HL-60 (cell line): ENCODE measurements at places on chromosomes 4 and X.

GRCh38 chr4:52477191-52477780 is 181.8 kb downstream of the USP46 start:
- DNase-seq: no peak

GRCh38 chrX:37840931-37841330 is 6.4 kb downstream of the DYNLT3 start:
- no peak for DNase-seq

- no peak for DNase-seq
Measured at GRCh38 chrX:109859651-109860050, 126.6 kb upstream of the ACSL4 start.

- peak; percentile 8 for DNase-seq
Measured at GRCh38 chrX:9775930-9776329, 10.3 kb upstream of the GPR143 start.

- no peak for DNase-seq
Measured at GRCh38 chr4:152117933-152118507, 357.2 kb upstream of the GATB start.

- no peak for DNase-seq
Measured at GRCh38 chr4:3706565-3707422, 59.4 kb upstream of the ADRA2C start.

DNA sequence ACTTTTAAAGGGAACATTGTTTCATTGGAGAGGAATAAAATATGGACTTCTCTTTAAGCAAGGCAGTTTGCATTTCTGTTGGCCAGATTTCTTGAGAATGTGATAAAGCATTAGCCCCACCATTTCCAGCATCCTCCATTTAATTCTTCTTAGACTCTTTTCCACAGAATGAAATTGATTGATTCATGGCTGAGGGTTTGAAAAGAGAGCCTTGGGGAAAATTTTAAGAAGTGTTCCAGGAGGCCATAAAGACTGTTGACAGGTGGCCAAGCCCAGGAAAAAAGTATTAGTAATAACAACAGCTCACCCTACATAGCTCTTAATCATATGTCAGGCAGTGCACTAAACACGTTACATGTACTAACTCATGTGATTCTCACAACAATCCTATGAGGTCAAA is 53.4 kb downstream of the SHROOM3 start:
- no peak for DNase-seq

- no peak for DNase-seq
Measured at GRCh38 chr4:119130365-119131065, 5.1 kb upstream of the MYOZ2 start.
